ENCODE measurements at places on chromosomes 1 and 21.

GRCh38 chr21:46004168-46004861 lies 22.7 kb downstream of the COL6A1 start:
- DNase-seq, result no peak

- DNase-seq, result no peak
Measured at GRCh38 chr1:182786223-182786994, 3.2 kb upstream of the NPL start.

DNA sequence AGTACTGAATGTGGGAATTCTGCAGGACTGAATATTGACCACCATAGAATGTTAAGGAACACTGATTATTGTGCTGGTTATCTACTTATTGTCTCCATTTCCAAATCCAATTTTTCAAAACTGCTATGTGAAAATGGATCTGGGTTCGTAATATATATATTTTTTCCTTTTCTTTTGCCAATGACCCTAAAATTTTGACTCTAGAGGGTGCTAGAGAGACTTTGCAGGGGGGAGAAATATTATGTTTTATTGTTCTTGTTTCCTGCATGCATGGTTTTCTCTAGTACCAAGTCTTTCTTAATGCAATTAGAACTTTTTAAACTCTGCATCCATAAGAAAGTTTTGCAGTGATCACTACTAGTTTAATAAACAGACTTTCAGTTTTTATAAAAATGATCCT lies 1256.9 kb downstream of the BRINP3 start:
- DNase-seq, result no peak

DNA sequence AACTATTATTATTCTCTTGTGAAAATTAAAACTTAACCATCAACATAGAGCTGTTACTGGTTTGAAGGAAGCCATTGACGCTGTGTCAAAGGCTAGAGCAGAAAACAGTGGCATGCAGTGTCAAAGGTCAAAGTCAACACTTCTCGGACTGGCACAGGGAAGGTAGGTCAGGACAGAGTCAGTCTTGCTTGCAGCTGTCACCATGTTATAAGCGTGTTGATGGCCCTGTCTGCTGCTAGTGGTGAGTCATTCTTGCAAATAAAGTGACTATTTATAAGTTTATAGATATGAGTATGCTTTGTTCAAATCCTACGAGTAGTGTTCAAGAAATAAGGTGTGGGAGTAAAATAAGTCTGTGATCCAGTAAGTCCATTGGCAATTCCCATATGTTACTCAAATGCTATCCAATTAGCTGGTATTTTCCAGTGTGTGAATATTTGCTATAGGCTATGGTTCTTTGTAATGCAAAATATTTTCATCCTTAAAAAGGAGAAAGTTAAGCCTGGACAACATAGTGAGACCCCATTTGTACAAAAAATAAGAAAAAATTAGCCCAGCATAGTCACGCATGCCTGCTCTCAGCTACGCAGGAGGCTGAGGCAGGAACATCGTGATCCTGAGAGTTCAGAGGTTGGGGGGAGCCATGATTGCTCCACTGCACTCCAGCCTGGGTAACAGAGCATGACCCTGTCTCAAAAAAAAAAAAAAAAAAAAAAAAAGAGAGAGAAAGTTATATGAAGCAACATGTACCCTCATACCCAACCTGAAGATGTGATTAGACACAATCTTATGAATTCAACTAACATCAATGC lies 26.3 kb upstream of the TINAGL1 start:
- DNase-seq, result peak; percentile 34

GRCh38 chr1:203304391-203304918 lies 864 bp upstream of the BTG2 start:
- DNase-seq, result no peak
